ENCODE measurements at places on chromosomes 11 and 22. TPM values are rescaled to one million over a fixed set of nuclear protein-coding genes. Genes with fewer than 3 reads are reported as not detected.

DNA sequence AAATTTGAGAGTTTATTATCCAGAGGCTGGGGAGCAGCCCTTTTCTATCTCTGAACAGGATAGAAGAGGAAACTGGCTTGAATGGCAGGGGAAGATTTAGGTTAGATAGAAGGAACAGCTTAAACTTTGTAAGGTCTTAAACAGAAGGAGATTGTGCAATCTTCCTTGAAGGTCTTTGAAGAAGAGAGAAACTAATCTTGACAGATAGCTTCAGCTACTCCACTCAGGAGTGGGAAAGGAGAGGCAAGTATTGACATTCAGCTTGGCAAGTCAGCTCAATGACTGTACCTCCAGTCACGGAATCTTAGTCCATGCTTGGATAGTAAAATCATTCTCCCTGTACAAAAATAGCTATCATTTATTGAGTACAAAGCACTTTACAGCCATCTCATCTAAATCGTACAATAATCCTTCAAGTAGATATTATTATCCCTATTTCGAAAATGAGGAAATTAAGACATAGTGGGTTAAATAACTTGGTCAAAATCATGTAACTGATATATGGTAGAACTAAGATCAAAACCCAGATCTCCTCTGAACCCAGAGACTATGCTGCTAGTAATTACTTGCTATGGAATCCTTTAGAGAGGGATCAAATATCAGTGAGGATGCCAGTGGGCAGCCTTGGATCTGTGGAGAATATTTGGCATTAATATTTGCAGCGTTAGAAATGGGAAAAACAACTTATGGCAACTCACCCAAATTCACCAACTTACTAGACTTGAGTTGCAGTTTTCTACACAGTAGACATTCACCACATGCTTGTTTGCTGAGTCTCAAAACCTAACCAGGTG is 14.6 kb downstream of the C11orf97 start:
- no peak for DNase-seq

DNA sequence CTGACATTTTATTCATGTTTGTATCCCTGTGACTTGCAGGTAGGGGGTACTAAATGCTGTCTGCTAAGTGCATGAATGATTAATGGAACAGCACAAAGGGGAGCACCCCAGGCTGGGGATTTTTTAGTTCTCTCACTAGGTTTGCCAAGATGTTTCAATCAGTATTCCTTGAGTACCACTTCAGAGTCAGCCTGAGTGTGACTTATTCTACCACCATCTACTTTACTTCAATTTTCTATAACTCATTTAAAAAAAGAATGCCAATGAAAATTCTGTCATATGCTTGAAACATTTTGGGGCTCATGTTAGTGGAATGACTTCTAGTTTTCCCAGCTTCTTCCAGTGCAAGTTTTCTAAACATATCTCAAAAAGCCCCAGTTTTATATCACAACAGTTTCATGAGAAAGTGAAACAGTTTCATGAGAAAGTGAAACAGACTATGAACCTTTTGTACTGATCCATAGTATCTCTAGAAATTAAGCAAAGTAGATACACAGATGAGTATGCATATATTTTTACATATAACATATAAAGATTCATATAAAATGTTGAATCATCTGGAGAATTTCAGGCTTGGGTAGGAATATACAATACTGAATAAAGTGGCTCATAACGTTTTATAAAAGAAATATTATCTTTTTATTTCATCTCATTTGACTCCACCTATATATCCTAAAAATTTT is 252.4 kb downstream of the GRM5 start:
- DNase-seq = no peak

DNA sequence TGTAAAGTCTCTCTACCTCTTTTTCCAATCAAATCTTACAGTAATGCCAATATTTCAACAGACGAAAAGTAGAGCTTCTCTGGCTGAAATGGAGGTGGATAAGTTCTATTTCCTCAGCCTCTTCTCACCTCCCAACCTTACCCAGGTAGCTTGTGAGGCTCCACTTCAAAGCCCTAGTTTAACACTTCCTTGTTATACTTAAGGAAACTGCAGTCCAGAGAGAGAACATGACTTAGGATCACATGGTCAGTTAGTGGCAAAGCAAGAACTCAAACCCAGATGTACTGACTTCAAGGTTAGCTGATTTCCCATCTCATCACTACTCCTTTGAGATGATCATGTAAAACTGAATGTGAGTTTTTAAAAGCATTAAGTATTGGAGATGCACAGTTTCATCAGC is 32.5 kb downstream of the PAK1 start:
- no peak for DNase-seq

DNA sequence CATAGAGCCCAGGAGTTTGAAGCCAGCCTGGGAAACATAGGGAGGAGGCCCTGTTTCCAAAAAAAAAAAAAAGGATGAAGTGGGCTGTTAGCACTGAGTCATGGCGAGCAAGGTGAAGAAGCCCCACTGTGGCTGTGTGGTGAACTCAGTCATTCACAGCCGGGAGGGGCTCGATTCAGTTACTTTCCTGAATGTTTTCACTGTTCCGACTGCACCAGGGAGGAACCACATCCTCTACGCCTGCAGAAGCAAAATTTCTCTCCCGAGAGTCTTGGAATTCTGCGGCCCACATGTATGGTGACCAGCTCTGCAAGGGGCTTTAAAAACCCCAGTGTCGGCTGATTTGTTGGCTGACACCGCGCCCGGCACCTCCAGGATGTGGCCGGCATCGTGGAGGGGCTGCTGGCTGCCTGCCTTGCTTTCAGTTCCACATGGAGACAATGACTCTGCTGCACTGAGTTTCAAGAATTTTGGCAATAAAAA is 27.8 kb upstream of the GRAMD4 start:
- peak; percentile 37 for DNase-seq

The MYBPC3 gene
- not detected for total RNA-seq

The OR51I1 gene
- not detected for total RNA-seq

The LRRN4CL gene
- 0.37 TPM for total RNA-seq
